Testis (tissue), 5 donors: ENCODE measurements at places on chromosomes 7 and 10. TPM values are rescaled to one million over a fixed set of nuclear protein-coding genes. Genes with fewer than 3 reads are reported as not detected.
A peak's percentile ranks its signal among the peaks of the same experiment; 100 is the strongest.

DNA sequence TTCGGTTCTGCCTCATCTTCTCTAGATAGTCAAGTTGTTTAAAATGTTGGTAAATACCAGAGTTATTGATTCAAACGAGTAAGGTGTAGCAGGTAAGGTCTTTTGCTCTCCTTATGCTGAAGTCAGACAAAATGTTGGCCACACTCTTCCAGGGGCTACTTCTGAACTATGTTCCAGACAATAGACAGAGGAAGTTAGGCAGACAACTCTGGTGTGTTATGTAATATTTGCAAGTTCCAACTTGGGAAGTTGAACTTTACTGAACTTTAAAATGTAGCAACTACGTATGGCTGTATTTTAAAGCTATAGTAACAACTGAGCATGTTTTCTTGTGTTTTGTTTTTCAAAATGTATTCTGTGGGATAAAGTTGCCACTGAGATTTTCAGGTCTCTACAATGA is 125.7 kb upstream of the NEBL start:
- DNase-seq: no peak

- no peak for DNase-seq
These were observed 271.2 kb upstream of the IMMP2L start for GRCh38 chr7:111833466-111833865.

The SPOCK2 gene
- total RNA-seq: 113 TPM

DNA sequence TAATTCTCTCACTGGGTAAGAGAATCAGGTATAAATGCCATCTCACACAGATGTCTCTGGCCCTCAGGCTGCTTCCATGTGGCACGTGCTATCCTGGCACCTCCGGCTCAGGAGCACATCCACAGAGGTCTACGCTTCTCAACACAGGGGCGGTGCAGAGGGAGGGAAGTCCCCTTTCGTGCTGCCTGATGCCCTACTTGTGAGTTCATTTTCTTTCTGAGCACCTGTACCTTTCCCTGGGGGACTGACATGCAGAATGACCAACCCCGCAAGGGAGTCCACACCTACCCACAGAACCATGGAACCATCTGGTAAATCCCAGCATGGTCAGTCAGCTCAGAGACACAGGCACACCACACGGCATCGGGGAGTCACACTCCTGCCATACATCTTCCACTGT is 99.0 kb upstream of the SAMD8 start:
- no peak for DNase-seq

The CYP17A1 gene
- total RNA-seq: 12.1 TPM

DNA sequence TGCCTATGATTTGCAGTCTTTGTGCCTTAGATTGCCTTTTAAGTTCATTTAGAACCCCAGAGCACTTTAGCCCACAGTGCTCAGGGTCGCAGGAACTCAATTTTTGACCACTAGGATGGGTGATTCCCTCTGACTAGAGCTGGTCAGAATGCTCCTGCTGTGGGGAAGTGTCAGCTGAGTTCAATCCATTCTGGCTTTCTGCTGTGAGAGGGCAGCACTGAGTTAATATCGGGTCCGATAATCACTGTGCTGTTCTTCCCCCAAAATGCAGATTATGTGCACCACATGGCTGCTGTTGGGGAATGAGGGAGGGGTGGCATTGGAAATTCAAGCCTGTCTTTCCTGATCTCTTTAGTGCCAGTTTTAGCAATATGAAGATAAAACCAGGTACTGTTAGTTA is 886.4 kb downstream of the DNAJB9 start:
- DNase-seq: no peak

The FKBP9 gene
- total RNA-seq: 66.5 TPM

DNA sequence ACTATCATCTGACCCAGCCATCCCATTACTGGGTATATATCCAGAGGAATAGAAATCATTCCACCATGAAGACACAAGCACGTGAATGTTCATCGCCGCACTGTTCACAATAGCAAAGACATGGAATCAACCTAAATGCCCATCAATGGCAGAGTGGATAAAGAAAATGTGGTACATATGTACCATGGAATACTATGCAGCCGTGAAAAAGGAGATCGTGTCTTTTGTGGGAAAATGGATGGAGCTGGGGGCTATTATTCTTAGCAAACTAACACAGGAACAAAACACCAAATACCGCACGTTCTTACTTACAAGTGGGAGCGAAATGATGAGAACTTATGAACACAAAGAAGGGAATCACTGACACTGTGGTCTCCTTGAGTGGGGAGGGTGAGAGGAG is 9.8 kb upstream of the KNDC1 start:
- no peak for DNase-seq

The ITIH2 gene
- total RNA-seq: 0.37 TPM

DNA sequence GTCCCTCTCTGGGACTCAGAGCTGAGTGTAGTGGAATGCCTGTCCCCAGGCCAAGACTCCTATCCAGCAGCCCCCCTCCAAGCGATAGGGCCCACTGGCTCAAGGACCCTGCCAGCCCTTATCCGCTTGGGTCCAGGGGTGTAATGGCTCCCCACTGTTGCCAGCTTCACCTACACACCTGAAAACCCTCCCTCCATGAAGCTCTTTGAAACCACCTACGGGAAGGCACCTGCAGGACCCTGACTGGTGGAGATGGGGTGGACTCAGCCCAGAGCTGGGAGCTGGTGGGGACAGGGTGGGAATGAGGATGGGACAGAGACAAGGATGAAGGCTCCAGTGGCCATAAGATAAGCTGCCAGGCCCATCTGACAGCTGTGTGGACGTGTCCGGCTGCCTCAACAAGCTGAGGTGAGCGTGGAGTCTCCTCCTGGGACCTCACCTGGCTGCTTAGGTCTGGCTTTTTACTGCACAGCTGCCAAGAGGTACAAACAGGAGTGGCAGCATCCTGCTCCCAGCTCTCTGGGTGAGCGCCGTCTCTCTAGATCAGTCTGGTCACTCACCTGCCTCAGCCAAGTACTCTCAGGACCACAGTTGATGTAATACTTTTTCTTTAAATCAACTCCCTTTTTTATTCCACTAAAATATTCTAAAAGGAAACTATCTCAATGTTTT is 41.9 kb downstream of the DRGX start:
- no peak for DNase-seq

DNA sequence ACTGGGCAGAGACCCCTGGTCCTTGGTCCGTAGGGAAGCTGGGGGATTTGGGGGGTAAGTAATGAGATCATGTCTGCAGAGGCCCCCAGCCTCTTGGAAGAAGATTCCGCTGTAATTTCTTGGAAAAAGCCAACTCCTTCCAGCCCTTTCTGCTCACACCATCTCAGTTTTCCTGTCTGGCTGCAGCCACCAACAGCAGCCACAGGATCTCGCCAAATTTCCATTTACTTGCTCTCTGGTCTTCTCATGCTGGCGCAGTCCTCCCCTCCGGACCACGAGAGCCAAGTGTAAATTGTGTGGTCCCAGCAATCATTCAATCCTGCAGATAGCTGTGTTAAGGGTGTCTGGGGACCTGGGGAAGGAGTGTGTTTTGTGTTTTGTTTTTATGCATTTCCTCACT is 49.6 kb downstream of the ASB13 start:
- DNase-seq: peak; percentile 51

- no peak for DNase-seq
These were observed 3.6 kb upstream of the HTR5A start for GRCh38 chr7:155066417-155066950.

DNA sequence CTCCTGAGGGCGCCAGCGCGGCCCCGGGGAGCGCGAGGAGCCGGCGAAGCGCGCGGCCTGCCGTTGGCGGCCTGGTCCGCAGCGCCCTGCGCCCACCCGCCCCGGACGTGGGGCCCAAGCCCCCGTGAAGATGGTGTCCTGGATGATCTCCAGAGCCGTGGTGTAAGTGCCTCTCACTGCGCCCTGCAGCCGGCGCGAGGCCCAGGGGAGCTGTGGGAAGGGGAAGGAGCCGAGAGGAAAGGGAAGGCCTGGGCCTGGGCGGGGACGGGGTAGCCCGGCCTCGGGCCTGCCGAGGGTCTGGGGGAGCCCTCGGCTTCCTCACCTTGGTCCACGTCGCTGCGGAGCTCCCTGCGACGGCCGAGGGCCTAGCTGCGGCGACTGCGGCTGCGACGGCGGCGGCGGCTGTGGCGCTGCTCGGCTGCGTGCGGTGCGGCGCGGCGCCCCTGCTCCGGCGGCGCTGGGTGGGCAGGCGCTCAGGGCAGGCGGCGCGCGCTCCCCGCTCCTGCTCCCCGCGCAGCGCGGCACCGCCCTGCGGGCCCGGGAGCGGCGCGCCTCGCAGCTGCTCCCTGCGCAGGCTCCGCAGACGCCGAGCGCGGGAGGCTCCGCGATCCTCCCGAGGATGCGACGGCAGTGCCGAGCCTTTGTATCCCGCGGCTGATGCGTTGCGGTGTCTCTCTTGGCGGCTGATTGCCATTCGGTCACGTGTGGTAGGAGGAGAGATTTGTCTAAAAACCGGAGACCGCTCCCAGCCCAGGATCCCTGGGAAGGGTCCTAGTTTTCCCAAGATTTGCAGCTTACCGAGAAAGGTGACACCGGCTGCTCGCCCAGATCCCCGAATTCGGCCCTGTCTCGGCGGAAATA is 445 bp downstream of the REEP3 start:
- DNase-seq: peak; percentile 67

DNA sequence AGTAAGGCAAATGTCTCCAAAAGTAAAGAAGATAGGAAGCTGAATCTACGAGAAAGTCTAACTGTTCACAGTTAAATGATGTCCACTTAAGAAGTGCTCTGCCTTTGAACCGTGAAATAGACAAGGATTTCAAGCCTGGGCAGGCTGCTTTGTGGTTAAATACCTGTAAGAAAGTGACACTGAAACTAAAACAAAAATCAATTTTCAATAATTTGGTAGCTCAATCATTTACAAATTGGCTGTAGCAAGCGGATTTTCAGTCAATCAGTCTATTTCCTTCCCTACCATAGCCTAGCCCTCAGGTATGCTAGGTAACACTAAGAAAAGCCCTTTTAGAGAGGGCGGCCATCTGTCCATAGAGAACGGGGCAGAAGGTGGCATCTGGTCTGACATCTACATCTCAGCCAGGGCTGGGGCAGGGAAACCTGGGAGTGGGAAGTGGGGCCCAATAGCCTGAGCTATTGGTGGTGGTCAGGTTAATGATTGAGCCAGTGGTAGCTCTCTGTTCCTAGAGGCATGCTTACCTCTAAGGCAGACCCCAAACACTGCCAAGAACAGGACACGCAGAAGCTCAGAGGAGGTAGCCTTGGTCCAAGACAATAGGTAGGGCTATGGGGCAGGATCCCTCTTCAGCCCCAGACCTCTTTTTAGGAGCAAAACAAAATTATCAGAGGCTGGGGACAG is 223.2 kb downstream of the CCSER2 start:
- no peak for DNase-seq

The CYP2C9 gene
- not detected for total RNA-seq

GRCh38 chr10:55091691-55092328 is 290.8 kb upstream of the PCDH15 start:
- DNase-seq: no peak

DNA sequence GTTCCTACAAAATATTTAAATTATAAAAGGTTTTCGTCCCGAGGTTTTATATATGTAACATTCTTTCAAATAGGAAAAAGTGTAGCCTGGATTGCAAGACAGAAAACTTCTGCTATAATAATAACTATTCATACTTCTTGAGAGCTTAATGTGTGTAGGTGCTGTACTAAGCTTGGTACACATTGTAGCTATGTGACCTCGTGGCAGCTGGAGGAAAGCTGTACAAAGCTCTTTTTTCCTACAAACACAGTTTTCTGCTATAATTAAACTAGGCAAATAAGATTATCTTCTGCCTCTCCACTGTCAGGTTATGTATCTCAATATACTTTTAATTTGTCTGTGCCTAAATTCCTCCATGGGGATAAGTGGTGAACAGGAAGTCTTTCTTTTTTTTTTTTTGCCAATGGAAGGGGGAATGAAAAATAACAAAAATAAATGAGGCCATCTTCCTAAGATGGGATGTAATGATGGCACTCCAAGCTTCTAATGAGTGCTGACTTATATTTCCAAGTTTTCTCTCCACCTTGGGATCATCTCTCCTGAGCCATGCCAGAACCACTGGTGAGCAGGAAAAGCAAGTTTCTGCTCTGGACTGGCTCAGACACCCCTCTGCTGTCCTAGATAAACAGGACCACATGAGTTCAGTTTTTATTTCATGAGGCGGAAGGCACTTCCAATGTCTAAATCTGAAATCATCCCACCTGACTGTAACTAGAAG is 9.9 kb downstream of the SGMS1 start:
- no peak for DNase-seq

DNA sequence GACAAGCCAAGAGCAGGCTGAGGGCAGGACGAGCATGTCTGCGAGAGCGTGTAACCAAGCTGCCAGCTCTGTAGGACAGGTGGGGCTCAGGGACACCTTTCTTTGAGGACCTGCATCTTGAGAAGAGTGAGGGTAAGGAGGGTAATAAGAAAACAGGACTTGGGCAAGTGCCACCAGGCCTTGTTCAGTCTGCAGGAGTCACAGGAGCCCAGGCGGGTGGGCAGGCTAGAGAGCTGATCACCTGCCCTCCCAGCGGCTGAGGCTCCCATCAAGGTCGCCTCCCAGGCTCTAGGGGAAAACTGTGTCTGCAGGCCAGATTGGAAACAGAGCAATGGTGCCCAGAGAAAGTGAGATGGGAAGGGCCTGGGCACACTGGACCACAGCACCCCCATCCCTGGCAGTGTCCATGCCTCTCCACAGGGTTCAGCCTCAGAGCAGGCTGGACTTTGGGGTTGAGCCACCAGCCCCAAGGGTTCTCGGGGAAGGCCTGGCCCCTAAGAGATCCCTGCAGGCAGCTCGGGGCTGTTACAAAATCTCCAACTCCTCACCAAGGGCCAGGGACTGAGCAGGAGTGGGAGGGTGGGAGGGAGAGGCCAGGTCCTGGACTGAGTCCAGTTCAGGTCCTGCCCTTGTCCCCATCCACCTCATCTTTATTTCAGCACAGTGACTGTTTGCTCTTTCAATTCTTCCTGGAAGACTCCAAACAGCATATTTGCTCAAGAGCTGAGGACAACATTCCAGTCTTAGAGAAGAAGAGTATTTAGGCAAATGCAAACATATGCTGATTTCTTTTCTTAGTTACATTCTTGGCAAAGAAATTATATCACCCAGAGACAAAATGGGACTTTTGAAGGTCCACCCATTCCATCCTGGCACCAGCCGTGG is 161.9 kb downstream of the GRID1 start:
- DNase-seq: no peak

The ASIC3 gene
- 37.9 TPM for total RNA-seq

GRCh38 chr7:80721883-80722615 is 83.6 kb downstream of the CD36 start:
- no peak for DNase-seq

The ZSCAN21 gene
- 50.3 TPM for total RNA-seq

The CHST15 gene
- 11.5 TPM for total RNA-seq

- no peak for DNase-seq
These were observed 120.0 kb downstream of the MKX start for GRCh38 chr10:27625452-27626211.
